ENCODE measurements at places on chromosomes 2 and 18.
A peak's percentile ranks its signal among the peaks of the same experiment; 100 is the strongest.

- no peak for DNase-seq
These were observed 30.5 kb upstream of the NEDD4L start for GRCh38 chr18:58013241-58014211.

GRCh38 chr2:84451579-84451978 lies 7.5 kb downstream of the SUCLG1 start:
- DNase-seq: no peak

GRCh38 chr2:213320604-213321003 lies 36.3 kb downstream of the SPAG16 start:
- DNase-seq: no peak

DNA sequence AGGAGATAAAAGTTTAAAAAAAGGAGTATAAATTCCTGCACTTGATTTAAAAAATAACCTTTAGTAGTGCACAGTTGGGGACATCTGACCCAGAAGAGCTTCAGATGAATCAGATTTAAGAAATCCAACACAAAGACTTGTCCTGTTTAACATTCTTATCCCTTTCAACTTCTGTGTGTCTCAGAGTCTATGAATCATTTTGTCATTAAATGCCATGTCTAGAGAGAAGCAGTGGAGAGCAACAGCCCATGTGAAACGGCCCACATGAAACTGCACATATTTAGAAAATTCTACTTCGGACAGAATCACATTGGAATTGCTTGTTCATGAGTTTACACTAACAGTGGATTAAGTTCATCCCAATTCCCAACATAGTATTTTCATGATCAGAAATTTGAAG lies 278.6 kb downstream of the SLC8A1 start:
- no peak for DNase-seq

- no peak for DNase-seq
These were observed 14.4 kb upstream of the WDR75 start for GRCh38 chr2:189426886-189427285.

DNA sequence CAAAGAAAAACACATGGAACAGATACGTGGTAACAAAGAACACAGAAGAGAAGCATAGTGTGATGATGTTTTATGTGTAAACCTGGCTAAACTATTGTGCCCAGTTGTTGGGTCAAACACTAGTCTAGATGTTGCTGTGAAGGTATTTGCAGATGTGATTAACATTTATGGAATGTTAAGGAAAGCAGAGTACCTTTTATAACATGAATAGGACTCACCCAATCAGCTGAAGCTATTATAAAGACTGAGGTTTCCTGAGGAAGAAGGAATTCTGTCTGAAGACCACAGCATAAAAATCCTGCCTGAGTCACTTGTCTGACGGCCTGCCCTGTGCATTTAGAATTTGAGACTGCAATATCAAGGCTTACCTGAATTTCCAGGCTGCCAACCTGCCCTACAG lies 253.1 kb downstream of the DYM start:
- no peak for DNase-seq

GRCh38 chr2:28475088-28475595 lies 20.7 kb upstream of the PLB1 start:
- DNase-seq: no peak

DNA sequence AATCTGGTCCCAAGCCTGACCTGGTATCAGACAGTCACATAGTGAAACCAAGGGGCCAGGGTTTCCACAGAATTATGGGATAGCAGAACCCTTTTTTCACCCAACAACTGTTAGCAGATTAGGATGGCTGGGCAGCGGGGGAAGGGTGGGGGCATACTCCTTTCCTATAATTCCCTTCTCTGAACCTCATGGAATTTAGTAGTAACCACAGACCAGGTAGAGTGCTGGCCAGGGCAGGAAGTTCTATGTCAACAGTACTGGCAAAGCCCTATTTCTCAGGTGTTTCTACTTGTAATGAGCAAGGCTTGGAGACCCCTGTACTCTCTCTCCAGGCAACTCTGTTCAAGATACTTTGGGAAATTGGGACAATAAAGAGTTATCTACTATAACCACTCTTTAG lies 174.6 kb downstream of the THADA start:
- DNase-seq: no peak

- no peak for DNase-seq
These were observed 22.8 kb downstream of the FHL2 start for GRCh38 chr2:105376010-105376409.

- peak; percentile 49 for DNase-seq
These were observed 94.0 kb downstream of the AQP4 start for GRCh38 chr18:26771524-26771923.

DNA sequence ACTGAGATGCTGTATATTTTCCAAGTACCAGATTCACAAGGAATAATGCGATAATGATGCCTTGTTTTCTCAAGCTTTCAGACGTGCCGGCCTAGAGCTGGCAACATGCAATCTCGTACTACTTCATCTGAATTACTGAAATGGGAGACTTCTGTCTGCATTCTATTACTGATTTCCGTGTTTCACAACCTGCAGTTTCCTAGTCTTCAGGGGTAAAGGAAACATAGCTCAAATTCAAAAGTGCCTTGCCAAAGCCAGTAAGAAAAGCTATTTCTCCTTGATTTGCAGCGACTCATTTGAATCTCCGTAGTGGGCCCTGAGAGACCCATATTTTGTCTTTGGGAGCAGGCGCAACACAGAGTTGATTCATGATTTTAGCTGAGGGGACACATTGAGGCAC lies 289.0 kb downstream of the CNTNAP5 start:
- no peak for DNase-seq

DNA sequence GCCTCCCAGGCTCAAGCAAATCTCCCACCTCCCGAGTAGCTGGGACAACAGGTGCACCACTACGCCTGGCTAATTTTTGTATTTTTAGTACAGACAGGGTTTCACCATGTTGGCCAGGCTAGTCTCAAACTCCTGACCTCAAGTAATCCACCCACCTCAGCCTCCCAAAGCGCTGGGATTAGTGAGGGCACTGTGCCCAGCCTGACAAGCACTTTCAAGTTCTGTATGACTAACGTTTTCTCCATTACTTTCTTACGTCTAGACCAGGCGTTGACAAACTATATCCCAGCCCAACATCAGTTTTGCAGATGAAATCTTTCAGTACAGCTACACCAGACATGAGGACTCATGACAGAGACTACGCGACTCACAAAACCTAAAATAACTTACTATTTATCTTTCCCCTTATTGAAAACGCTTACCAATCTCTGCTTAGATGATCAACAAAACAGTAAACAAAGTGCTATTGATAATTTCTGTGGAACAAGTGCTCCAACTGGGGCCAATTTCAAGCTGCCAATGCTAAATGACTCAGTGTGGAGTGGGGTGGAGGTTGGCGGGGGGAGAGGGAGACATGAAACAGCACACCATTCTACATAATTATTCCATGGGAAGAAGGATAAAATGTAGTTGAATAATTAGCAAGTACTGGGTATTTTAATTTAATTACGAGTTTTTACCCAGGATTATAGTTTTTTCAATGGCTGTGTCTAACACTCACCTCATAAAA lies 59.1 kb downstream of the SAP130 start:
- DNase-seq: no peak

DNA sequence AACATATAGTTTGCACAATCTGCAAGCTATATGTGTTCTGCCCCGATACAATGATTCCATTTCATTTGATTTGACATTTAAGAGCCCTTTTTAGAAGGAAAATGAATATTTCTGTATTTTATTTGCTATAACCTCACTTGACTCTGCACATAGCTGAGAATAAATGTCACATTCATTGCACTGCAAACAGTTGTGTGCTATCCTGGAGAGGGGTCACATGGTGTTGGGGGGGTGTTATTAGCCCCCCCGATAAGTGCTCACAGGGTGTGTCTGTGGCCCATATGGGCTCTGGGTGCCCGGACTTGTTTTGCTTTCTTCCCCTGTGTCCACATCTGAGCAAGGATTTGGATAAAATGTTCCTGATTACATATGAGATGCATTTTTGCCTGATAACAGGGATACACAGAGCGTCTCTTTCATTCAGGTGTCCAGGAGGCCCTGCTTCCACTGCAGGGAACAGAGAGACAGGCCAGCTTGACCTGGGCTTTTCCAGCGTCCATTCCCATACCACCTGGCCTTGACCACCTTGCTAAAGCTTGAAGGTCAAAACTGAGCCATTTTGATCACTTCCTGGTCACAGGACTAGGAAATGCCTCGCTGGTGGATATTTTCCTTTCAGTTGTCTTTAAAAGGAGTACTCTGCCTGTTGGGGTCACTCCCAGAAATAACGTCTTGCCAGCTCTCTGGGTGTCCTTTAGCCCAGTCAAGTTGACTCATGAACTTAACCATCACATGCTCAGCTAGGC lies 38.4 kb upstream of the ID2 start:
- DNase-seq: no peak

GRCh38 chr18:7696780-7697179 lies 129.7 kb downstream of the PTPRM start:
- DNase-seq: no peak

GRCh38 chr2:63790906-63791305 lies 50.8 kb upstream of the UGP2 start:
- peak; percentile 63 for DNase-seq

DNA sequence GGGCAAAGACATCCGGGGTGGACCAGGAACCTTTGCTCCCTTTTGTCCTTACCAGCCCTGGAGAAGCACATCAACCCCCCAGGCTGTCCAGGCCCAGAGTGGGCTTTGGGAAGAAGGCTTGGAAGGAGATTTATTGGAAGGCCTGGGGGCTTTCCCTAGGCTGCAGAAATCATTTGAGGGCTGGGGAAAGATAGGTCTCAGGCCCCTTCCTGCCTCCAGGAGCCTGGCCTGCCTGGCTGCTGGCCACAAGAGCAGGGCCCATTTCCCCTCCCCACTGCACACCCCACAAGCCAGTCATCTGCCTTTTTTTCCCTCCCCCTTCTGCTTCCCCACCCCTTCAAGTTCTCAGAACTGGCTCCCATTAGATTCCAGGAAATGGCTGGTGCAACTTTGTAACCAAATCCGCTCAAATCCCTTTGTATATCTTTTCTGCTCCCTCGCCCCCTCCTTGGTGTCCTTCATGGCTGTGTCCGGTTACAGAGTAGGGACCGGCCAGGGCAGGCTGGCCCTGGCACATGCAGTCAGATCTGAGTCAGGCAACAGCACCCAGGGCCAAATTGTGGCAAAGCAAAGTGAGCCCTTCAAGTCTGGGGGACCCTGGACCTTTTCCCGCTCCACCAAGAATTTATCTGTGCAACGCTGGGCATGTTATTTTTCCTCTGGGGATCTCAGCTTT lies 20.8 kb upstream of the TNP1 start:
- DNase-seq: peak; percentile 33

DNA sequence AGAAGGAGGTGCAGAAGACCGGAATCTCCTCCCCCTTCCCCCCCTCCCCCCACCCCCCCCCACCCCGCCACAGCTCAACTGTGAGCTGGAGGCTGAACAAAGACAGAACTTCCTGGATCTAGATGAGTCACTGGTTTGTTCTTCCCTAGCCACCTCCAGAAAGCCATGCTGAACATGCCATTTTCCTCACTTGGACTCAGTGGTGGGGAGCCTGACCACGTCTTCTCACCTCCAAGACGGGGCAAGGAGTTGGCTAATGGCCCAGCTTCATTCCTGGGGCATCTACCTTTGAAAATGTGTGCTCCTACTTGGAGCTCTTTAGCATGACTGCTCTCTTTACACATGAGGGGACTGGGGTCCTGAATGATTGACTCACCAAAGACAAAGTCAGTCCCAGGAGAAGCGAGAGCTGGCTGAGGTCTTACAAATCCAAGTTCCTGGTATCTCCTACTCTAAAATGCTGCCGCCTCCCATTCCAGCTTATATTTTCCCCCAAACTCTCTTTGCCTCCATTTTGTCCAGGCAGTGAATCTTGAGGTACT lies 22.6 kb upstream of the FZD5 start:
- DNase-seq: peak; percentile 63

DNA sequence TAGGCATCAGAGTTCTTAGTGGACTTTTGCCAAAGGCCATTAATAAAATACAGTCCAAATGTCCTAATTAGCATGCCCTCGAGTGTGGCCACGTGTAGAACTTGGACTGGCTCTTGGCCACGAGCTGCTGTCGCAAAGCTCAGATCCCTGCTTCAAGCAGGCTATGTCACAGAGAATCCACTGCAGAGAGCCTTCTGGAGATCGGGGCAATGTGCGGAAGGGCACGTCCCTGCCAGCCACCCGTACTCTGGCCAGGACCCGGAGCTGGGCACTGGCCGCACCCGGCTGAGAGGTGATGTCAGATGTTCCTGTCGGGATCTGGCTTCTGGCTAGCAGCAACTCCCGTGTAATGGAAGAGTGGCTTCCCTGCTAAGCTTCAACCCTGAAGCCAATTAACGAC lies 432.7 kb upstream of the ID2 start:
- DNase-seq: no peak

- DNase-seq: no peak
These were observed 260.8 kb downstream of the CBLN2 start for GRCh38 chr18:72283148-72283925.

DNA sequence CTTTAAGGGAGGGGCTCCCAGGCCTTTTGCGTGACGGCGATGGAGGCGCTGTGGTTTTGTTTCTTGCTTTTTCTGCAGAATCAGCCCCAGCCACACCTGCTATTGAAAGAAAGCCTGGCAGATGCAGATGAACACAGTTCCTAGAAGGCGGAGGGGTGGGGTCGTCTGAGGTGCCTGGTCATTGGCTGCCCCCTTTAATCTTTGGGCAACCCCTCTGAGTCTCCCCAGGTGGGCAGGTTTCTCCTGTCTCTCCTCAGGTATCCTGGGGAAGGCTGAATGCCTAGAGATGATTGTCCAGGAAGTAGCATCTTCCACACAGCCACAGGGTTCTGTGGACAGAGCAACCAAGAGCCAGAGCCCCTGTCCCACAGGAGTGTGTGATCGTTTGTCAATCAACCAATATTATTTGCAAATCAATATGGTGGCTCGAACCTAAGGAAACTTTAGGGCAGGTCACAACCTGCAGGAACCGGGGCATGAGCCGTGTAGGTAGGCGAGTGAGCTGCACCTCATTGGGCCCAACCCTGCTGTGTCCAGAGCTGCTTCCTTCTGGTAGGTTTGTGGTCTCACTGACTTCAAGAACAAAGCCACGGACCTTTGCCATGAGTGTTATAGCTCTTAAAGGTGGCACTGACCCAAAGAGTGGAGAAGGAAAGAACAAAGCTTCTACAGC lies 104.3 kb downstream of the NDUFA10 start:
- no peak for DNase-seq

DNA sequence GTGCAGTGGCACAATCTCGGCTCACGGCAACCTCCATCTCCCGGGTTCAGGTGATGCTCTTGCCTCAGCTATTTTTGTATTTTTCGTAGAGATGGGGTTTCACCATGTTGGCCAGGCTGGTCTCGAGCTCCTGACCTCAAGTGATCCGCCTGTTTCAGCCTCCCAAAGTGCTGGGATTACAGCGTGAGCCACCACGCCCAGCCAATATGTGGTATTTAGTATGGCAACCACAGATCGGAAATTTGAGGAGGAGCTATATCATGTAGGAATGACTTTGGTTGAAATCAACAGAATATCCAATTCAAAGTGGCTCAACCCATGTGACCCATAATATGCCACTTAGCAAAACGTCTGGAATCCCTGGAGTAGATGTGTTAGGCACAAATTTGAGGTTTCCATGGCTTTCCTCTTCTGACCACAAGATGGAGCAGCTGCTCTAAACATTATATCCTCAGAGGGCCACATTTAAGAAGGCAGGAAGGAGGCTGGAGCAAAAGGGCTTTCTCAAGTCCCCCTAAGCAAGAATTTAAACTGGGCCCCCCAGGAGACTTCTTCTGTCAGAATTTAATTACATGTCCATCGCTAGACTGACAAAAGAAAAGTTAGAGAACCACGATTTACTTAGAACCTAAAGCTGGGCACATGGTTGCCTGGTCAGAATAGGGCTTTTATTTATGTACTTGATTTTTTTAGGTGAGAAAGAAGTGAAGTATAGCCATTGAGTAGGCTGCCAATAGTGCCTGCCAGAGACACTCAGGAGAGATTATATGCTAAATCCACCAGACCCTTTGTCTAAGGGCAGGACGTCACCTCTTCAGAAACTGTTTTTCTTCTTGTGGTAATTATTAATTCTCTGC lies 49.6 kb upstream of the ITSN2 start:
- DNase-seq: peak; percentile 85

Data from inflammatory macrophage treated with lipopolysaccharide for 1 hour (primary cell).